ENCODE measurements at places on chromosomes 6 and 20.

GRCh38 chr6:74756923-74757322 lies 448.9 kb downstream of the COL12A1 start:
- DNase-seq: no peak
- H3K4me1 ChIP-seq: no peaks in the 10 kb centered on the region
- H3K4me3 ChIP-seq: no peak overlapping the region

GRCh38 chr20:62941792-62942191 lies 3.8 kb downstream of the GID8 start:
- H3K27ac ChIP-seq: no peak overlapping the region
- H3K4me3 ChIP-seq: no peak overlapping the region
- peaks cover 41% of the 10 kb centered on the region for H3K36me3 ChIP-seq
- H3K27me3 ChIP-seq: no peaks in the 10 kb centered on the region

DNA sequence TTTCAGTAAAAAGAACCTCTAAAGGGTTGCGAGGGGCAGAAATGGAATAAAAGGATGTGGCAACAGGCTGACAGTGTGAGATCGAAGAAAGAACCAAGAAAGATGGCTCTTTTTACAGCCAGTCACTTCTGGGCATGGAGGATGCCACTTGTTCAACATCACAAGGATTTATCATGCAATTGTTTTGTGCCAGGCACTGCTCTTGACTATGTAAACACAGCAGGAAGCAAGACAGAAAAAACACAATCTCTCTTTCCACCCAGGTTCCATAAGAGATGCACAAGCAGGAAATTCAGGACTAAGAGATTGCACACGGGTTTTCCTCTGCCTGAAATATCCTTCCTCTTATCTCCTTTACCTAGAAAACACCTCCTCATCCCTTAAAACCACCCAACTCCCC lies 38.0 kb downstream of the FOXA2 start:
- no peak overlapping the region for H3K27ac ChIP-seq
- DNase-seq: no peak
- no peak overlapping the region for H3K4me3 ChIP-seq
- no peaks in the 10 kb centered on the region for H3K36me3 ChIP-seq

DNA sequence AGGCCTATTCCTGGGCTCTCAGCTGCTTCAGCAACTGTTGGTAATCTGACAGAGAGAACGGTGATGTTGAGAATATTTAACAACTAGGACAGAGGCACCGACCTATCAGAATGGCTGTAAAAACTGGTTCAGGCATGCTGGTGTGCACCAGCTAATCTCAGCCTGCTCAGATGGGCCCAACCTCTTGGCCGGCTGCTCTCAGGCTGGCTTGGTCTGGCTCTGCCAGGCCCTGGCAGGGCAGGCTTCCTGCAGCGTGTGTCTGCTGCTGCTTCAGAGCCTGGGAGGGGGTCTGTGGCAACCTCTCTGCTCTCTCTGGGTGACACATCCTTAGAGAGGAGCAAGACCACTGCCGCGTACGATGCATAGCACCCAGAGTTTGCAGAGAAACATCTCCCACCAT lies 4.8 kb downstream of the SLC2A12 start:
- H3K27ac ChIP-seq: no peak overlapping the region
- H3K36me3 ChIP-seq: no peaks in the 10 kb centered on the region
- no peak overlapping the region for H3K4me3 ChIP-seq
- no peaks in the 10 kb centered on the region for H3K27me3 ChIP-seq

- no peak overlapping the region for H3K4me3 ChIP-seq
- no peaks in the 10 kb centered on the region for H3K36me3 ChIP-seq
- H3K27ac ChIP-seq: no peak overlapping the region
- no peaks in the 10 kb centered on the region for H3K27me3 ChIP-seq
- no peak for DNase-seq
Measured at GRCh38 chr6:169388395-169389166, 134.9 kb upstream of the THBS2 start.

DNA sequence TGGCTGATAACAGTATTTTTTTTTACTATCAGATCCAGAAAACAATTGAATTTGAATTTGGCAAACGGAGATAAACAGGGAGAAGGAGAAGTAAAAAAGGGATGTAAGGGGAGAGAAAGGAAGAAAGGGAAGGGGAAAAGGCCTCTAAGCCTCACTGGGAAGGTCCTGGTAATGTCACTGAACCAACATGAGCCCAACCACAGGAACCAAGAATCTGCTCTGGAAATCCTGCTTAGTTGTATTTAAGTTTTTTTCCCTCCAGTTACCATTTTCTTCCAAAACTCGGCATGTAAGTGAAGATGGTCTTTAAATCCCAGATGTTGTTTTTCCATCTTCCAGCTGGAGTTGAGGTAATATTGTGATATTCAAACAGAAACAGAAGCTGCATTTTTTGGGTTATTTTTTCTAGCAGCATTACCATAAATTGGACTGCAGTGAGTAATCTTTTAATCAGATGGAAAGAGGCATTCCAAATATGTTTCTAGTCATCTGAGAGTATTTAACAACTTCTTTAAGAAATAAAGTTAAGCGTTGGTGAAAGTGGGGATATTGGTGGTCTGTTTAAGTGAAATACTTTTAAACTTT lies 91.1 kb downstream of the TXNDC5 start:
- no peaks in the 10 kb centered on the region for H3K36me3 ChIP-seq
- no peak for DNase-seq
- no peak overlapping the region for H3K4me3 ChIP-seq
- H3K27me3 ChIP-seq: no peaks in the 10 kb centered on the region
- no peaks in the 10 kb centered on the region for H3K4me1 ChIP-seq

GRCh38 chr6:160398674-160399271 lies 50.6 kb downstream of the SLC22A3 start:
- DNase-seq: no peak
- H3K4me1 ChIP-seq: peaks cover 5% of the 10 kb centered on the region
- H3K27me3 ChIP-seq: no peaks in the 10 kb centered on the region
- H3K36me3 ChIP-seq: no peaks in the 10 kb centered on the region
- H3K4me3 ChIP-seq: no peak overlapping the region

All from HCT116 (cell line).